ENCODE measurements at places on chromosomes 2 and 18. TPM values are rescaled to one million over a fixed set of nuclear protein-coding genes. Genes with fewer than 3 reads are reported as not detected.

Gene MDH1
- total RNA-seq = 241 TPM

GRCh38 chr2:121205321-121205942 is 79.6 kb downstream of the TFCP2L1 start:
- H3K4me3 ChIP-seq = no peak overlapping the region
- no peaks in the 10 kb centered on the region for H3K4me1 ChIP-seq
- peak; percentile 82 for DNase-seq
- H3K27me3 ChIP-seq = no peaks in the 10 kb centered on the region
- H3K27ac ChIP-seq = peak overlapping the region; percentile 57
- no peaks in the 10 kb centered on the region for H3K36me3 ChIP-seq

- H3K4me1 ChIP-seq = no peaks in the 10 kb centered on the region
- H3K27me3 ChIP-seq = no peaks in the 10 kb centered on the region
- no peak overlapping the region for H3K4me3 ChIP-seq
- H3K27ac ChIP-seq = no peak overlapping the region
Observed at GRCh38 chr2:165777522-165778186, 16.4 kb downstream of the GALNT3 start.

Gene RNU2-63P
- total RNA-seq = not detected

GRCh38 chr2:237421542-237422116 is 7.7 kb upstream of the COL6A3 start:
- peaks cover 16% of the 10 kb centered on the region for H3K4me1 ChIP-seq
- H3K27me3 ChIP-seq = no peaks in the 10 kb centered on the region
- peak; percentile 74 for DNase-seq
- no peaks in the 10 kb centered on the region for H3K36me3 ChIP-seq
- peak overlapping the region; percentile 19 for H3K4me3 ChIP-seq

Gene DLX1
- not detected for total RNA-seq

- peak overlapping the region; percentile 82 for H3K27ac ChIP-seq
- no peak for DNase-seq
- no peaks in the 10 kb centered on the region for H3K36me3 ChIP-seq
- no peaks in the 10 kb centered on the region for H3K27me3 ChIP-seq
- H3K4me3 ChIP-seq = peak overlapping the region; percentile 83
Observed at GRCh38 chr18:76494231-76495005, 624 bp downstream of the ZNF516 start.

DNA sequence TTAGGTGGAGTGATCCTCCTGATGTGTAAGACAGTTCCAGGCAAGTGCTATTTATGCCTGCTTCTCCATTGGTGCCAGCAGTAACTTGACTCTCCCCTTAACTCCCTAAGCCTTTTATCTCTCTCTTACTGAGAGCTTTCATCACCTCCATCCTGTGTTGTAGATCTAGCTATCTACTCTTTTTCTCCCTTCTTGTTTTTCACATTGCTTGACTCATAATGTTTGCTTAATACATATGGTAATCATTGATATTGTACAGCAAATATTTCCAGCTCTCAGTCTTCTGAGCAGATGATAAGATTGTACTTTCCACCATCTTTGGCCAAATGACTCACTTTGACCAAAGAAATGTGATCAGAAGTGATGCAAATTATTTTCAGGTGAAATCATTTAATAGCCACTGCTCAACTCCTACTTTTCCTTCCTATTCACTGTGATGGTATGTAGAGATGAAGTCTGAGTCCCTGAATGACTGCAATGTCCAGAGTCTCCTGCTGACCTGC is 165.0 kb downstream of the PLCL1 start:
- H3K4me1 ChIP-seq = peaks cover 18% of the 10 kb centered on the region
- no peaks in the 10 kb centered on the region for H3K27me3 ChIP-seq
- DNase-seq = peak; percentile 19
- H3K36me3 ChIP-seq = no peaks in the 10 kb centered on the region

GRCh38 chr2:6290217-6291015 is 575.3 kb downstream of the CMPK2 start:
- no peaks in the 10 kb centered on the region for H3K4me1 ChIP-seq
- H3K27ac ChIP-seq = no peak overlapping the region
- no peaks in the 10 kb centered on the region for H3K27me3 ChIP-seq
- no peak for DNase-seq
- no peaks in the 10 kb centered on the region for H3K36me3 ChIP-seq
- no peak overlapping the region for H3K4me3 ChIP-seq

GRCh38 chr2:119377993-119378345 is 11.2 kb downstream of the DBI start:
- DNase-seq = no peak
- H3K27me3 ChIP-seq = no peaks in the 10 kb centered on the region
- no peak overlapping the region for H3K27ac ChIP-seq
- no peaks in the 10 kb centered on the region for H3K4me1 ChIP-seq

DNA sequence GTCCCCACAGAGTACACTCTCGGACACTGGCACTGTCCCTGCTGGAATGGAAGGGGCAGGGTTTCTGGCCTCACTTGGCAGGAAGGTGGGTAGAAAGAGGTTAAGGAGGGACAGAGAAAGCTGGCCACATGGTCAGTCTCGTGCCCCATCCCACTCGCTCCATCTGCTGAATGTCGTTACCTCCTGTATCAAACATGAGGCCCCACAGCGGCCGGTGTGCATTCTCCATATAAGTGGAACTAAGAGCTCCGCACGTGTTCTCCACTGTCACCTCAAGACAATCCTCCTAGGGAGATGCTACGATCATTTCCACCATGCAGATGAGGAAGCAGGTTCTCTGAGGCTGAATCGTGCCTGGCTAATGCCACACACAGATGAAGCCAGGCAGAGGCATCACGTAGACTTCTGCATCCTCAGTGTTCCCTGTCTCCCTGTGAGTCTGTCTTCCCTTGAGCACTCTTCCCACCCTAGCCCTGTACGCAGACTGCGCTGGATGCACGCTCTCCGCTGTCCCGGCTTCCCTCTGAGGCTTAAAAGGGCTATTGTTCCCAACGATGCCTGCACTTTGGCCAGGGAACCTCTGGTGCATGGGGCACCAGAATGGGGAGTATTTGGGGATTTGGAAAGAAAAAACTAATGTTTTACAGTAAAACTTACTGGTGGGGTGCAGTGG is 35.1 kb downstream of the MAL start:
- no peaks in the 10 kb centered on the region for H3K36me3 ChIP-seq
- H3K4me1 ChIP-seq = no peaks in the 10 kb centered on the region
- H3K27ac ChIP-seq = no peak overlapping the region
- H3K27me3 ChIP-seq = no peaks in the 10 kb centered on the region

DNA sequence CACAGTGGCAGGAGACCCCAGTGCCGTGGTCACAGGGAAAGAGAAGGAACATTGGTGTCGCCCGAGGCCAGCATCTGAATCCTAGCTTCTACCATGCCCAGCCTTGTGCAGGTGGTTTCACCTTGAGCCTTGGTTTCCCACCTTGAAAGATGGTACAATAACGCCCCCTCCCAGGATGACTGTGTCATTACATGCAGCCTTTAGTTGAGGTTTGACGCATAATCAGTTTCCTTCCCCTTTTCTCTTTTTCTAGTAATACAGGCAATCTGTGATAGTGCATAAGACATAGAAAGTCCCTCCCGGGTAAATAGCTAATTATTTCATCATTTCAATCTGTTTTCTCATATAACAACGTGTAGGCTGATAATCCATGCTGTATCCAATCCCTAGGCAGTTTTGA is 29.8 kb upstream of the ZNF407 start:
- no peak overlapping the region for H3K27ac ChIP-seq
- H3K36me3 ChIP-seq = no peaks in the 10 kb centered on the region
- no peaks in the 10 kb centered on the region for H3K27me3 ChIP-seq
- H3K4me3 ChIP-seq = no peak overlapping the region

- H3K36me3 ChIP-seq = no peaks in the 10 kb centered on the region
- no peak for DNase-seq
- no peaks in the 10 kb centered on the region for H3K27me3 ChIP-seq
Observed at GRCh38 chr2:43738257-43738656, 35.6 kb upstream of the DYNC2LI1 start.

DNA sequence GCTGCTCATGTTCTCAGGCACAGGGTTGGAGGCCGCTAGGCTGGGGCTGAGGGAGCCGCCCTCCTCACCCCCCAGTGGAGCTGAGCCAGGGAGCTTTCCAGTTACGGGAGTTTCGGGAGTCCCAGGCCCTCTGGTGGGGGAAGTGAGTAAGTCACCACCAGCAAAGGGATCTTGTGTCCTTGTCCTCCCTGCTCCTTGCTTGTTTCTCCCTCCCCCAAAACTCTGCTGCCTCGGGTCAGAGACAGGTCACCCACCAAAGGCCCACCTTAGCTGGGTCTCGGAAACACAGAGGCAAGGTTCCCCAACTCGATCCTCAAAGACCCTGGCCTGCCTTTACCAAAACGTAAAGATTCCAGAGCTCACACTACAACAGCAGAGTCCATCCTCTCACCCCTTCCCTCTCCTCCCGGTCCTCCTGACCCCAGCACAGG is 60.5 kb upstream of the POMC start:
- DNase-seq = peak; percentile 36
- H3K27me3 ChIP-seq = no peaks in the 10 kb centered on the region
- peak overlapping the region; percentile 24 for H3K27ac ChIP-seq
- H3K36me3 ChIP-seq = peaks cover 24% of the 10 kb centered on the region

DNA sequence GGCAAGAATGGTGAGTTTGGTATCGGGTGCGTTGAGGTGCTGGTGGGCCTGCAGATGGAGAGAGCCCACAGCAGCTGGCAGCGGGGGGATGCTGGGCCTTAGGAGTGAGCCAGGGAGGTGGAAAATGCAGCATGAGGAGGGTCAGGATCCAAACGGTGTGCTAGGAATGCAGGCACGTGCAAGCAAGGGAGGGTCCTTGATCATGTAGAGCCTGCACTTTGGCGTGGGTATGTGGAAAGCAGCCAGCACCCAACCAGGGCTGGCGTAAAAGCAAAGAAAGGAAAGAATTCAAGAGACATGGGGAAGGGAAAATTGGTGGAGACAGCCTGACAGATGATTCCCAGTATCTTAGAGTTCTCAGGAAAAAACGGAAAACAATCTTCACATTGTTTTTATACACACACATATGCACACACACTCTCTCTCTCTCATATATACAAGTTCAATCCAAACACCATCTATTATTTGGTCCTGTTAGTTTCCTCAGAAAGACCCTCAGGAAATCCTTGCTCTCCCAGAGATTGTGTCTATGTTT is 46.3 kb downstream of the LTBP1 start:
- H3K36me3 ChIP-seq = no peaks in the 10 kb centered on the region
- H3K4me1 ChIP-seq = no peaks in the 10 kb centered on the region
- no peak for DNase-seq
- no peaks in the 10 kb centered on the region for H3K27me3 ChIP-seq
